ENCODE measurements at places on chromosomes 6 and 20. TPM values are rescaled to one million over a fixed set of nuclear protein-coding genes. Genes with fewer than 3 reads are reported as not detected.

DNA sequence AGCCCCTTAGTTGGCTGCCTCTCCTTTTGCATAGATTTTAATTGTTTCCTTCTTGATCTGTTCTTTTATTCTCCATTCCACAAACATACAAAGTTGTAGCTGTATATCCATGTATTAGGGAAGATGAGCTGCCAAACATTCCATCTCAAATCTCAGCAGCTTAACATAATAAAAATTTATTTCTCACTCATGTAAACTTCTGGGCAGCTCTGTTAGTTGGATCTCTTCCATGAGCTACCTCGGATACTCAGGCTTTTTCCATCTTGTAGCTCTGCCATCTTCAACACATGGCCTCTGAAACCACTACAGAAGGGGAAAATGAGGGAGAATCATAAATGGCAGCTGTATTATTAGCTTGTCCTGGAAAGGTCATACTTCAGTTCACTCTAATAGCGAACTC, 149.4 kb upstream of the BMP2 start:
- DNase-seq, result no peak
- no peak overlapping the region for H3K4me3 ChIP-seq
- H3K27me3 ChIP-seq, result no peaks in the 10 kb centered on the region
- no peaks in the 10 kb centered on the region for H3K4me1 ChIP-seq
- H3K36me3 ChIP-seq, result no peaks in the 10 kb centered on the region

- no peaks in the 10 kb centered on the region for H3K4me1 ChIP-seq
- peaks cover 13% of the 10 kb centered on the region for H3K27me3 ChIP-seq
- DNase-seq, result no peak
Measured at GRCh38 chr6:88492824-88493223, 326.7 kb upstream of the CNR1 start.

- H3K27ac ChIP-seq, result no peak overlapping the region
- H3K4me3 ChIP-seq, result no peak overlapping the region
Measured at GRCh38 chr6:54238396-54238795, 69.8 kb upstream of the TINAG start.

The PAX1 gene
- total RNA-seq, result not detected

The C6orf15 gene
- not detected for total RNA-seq

The GPR63 gene
- total RNA-seq, result 1.2 TPM

The ADGRF5 gene
- not detected for total RNA-seq

The TCF15 gene
- not detected for total RNA-seq
